ENCODE measurements at places on chromosomes 1 and 21.

DNA sequence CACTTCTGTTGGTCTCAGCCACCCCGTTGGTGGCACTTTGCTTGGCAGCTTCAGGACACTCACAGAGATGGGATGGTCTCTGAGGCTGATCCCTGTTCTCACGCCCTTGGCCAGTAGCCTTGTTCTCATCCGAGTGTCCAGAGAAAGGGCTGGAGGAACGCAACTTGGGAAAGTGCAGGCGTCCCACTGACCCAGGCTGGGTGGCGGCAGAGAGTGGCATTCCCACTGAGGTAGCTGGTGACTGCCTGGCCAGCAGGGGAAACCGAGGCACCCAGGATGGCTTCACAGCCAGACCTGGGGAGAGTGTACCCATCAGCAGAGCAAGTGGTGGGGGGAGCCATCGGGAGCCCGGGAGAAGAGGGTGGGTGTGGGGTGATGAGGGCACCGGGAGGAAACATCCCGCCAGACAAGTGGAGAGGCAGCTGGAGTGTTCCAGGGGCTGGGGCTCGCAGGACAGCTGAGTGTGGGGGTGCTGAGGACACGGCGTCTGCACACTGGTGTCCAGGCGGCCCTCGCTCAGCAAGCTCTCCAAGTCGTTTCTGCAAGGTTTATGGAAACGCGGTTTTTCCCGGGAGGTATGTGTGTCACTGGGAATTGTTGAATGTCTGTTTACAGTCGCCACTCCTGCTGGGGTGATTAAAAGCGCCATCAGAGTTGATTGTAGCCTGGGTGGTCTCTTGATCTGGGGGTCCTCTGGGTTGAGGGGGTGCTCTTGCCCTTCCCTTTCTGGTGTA lies 97.8 kb downstream of the SIK1 start:
- no peak for DNase-seq

GRCh38 chr1:24190983-24191461 lies 3.9 kb upstream of the IFNLR1 start:
- DNase-seq: no peak

DNA sequence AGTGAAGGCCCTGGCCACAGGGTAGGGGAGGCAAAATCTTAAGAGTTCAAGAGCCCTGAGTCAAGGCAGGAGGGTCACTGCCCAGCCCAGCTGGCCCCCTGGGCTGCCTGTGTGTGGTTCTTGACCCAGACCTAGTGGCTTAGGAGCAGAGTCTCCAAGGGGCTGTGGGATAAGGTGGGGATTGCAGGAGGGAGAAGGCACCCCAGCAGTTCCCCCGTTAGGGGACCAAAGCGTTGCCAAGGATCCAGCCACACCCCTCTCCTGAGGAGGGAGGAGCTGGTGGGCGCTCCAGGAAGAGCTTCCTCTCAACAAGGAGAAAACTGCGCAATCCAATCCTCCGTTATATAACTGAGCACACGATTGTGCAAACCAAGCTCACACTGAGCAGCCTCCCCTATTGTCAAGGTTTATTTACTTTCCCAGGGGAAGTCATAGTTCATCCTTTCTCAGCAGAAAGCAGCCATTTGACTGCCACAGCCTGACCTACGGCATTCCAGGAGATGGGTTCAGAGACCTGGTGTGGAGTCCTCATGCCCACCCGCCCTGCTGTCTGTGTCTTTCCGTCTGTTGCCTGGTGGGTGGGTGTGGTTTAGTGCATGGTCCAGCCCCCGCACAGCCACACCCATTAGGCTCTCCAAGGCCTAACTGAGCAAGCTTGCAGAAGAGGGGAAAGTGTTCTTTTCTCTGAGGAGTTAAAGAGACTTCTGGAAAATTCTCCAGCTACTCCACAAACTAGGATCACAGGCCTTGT lies 3.5 kb downstream of the EPHX1 start:
- peak; percentile 57 for DNase-seq

DNA sequence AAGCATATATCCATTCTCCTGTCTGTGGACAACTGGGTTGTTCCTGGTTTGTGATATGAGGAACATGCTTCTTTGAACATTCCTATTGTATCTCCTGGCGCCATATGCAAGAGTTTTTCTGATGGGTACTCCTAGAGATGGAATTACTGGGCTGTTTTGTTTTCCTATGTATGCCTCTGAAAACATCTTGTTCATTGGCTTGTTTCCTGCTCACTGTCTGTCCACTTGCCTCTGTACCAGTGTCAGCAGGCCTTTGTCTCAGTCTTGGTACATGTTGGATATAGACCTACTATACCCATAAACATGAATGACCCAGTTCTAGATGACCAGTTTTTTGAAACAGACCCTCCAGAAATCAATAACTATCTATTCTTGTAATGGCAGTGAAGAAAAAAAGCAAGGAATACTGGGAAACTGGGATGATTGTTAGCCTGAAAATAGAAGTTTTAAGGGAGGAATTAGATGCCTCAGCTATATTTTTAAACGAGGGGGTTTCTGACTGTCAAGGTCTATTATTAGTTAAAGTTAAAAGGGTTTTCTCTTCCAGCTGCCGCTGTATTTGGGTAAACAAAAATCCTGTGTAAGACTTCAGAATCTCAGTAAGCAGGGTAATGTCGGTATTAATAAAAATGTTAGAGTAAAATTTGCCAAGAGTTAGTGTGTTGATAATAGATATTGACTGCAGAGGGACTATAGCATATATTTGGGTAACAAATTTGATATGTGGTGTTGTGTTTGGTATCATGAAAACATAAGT lies 103.6 kb downstream of the RYR2 start:
- DNase-seq: peak; percentile 9

- no peak for DNase-seq
Observed at GRCh38 chr1:113536182-113536780, 146.0 kb downstream of the MAGI3 start.

DNA sequence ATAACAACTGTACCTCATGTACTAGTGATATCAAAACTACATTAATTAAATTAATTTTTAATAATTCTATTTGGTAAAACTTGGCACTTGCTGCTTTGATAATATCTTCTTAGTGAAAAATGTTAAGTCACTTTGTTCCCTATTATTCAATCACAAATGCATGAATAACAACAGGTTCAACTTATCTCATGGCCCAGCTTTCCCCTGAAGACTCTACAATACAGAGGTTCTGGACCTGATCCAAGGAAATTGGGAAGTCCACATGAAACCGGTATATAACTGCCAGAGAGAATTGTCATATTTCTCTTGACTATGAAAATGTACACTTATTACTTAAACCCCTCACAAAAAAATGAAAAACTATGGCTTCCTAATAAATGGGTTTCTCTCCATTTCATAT lies 33.9 kb upstream of the PTPRC start:
- DNase-seq: no peak

GRCh38 chr1:87044840-87045239 lies 130.4 kb downstream of the HS2ST1 start:
- no peak for DNase-seq

GRCh38 chr1:53135735-53136114 lies 6.7 kb downstream of the SLC1A7 start:
- no peak for DNase-seq

DNA sequence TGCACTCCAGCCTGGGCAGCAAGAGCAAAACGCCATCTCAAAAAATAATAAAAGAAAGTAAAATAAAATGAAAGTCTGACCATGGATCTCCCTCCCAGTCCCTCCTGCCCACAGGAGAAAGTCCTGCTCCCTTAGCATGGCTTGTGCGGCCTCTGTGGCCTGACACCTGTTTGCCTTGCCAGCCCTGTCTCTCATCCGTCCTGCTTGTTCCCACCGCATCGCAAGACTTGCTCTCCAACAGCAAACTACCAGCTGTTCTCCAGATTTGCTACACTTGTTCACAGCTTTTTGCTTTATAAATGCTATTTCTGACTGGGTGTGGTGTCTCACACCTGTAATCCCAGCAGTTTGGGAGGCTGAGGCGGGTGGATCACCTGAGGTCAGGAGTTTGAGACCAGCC lies 2.7 kb downstream of the ETV3L start:
- no peak for DNase-seq

DNA sequence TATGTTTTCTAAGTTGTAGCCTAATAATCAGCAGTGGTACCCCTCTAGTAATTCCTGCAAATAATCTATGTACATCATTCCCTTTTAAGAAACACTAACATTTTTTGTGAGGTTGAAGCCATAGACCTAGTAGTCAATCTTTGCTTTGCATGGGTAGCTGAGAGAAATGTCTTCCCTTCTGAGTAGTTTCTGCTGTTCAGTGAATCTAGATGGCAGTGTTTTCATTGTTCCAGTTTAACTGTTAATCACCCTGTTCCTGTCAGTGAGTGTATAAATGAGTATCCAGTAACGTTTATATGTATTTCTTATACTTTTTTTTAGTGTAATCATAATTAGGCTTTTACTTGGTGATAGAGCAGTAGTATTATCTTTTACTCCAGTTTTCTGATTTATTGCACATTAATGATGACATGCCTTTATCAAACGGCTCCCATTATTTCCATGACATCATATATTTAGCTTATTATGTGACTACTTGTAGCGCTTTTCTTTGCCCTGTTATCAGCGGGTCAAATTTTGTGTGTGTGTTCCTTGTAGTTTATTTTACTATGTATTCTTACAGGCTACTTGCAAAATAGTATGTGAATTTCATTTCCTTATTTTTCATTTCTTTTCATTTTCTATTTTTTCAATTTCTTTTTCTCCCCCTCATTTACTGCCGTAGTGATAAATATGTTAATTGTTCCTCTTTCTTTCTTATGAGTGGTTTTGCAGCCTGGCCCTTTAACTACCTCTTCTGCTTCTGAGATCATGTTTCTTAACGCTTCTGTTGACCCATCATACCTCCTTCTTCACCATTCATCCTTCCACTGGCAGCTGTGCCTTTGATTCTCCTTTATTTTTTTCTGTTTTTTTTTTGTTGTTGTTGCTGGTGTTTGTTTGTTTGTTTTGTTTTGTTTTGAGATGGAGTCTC lies 18.8 kb downstream of the CEP350 start:
- DNase-seq: no peak
